ENCODE measurements at places on chromosomes 13 and 19.
A peak's percentile ranks its signal among the peaks of the same experiment; 100 is the strongest.

GRCh38 chr13:41178040-41178439 lies 16.3 kb downstream of the KBTBD7 start:
- DNase-seq = no peak

DNA sequence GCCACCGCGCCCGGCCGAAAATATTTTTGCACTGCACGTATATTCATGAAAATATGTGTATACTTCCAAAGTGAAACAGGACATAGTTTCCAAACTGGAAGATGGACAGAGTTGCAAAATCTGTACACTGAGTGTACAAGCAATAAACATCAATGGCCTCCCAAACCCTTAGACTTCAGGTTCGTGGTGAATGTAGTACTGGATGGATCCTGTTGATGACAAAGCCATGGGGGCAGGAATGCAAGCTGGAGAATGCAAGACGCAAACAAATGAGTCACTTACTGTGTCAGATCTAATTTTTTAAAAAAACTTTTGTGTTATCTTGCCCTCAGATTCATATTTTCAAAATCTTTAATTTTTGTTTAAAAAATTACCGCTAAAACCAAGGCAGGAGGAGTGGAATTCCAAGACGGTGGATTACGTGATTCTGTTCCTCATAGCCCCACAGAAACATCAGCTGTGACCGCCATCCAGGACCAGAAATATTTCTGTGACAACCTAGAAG lies 12.7 kb upstream of the LILRA2 start:
- no peak for DNase-seq

- no peak for DNase-seq
Observed at GRCh38 chr19:21094347-21095025, 12.5 kb downstream of the ZNF714 start.

GRCh38 chr19:46546194-46546896 lies 50.7 kb upstream of the PNMA8B start:
- DNase-seq = no peak

DNA sequence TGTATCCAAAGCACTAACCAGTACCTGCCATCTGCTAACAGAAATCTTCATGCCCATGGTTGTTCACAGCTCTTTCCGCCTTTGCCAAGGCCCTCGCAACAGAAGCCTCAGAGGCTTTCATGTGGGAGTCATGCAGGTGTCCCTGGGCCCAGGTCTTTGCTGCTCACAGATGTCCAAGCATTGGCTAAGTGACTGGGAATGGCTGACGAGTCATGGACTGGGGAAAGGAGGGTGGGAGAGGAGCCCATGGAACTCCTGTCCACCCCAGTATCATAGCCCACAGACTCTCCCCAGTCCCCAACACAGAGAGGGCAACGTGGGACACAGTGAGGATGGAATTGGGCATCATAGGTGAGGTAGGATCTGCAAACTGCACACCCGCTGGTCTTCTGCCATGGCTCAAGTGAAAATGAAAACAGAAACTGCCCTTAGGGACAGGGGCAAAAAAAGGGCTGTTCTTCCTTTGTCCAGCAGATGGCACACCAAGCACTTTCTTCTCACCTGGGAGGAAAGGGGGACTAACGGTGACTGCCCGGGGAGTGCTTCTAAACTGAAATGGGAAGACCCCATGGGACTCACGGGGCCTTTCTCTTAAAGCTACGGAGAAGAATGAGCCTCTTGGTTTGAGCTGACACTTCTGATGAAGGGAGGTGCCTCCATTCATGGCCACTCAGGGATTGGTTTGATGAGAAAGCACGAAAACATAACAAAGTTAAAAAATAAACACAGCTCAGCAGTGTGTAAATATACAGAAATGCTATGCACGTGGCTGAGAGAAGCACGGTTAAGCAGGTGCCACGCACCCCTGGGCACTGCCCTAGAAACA lies 11.1 kb upstream of the DHRS12 start:
- DNase-seq = peak; percentile 63

GRCh38 chr19:54616821-54617560 lies 13.3 kb upstream of the LILRB1 start:
- no peak for DNase-seq

DNA sequence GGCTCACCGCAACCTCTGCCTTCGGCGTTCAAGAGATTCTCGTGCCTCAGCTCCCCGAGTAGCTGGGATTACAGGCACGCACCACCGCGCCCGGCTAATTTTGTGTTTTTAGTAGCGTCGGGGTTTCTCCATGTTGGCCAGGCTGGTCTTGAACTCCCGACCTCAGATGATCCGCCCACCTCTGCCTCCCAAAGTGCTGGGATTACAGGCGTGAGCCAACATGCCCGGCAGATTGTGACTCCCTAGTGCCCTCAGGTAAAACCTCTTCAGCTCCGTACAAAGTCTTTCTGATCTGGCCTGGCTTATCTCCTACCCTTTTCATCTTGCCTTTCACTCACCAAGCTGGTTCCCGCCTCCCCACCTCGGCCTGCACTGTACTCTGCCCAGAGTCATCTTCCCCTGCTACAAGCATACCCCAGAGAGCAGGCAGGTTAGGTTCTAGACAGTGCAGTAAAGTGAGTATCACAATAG lies 15.0 kb downstream of the BICRA start:
- DNase-seq = no peak

- DNase-seq = no peak
Observed at GRCh38 chr13:111161601-111162600, 46.8 kb downstream of the ARHGEF7 start.

DNA sequence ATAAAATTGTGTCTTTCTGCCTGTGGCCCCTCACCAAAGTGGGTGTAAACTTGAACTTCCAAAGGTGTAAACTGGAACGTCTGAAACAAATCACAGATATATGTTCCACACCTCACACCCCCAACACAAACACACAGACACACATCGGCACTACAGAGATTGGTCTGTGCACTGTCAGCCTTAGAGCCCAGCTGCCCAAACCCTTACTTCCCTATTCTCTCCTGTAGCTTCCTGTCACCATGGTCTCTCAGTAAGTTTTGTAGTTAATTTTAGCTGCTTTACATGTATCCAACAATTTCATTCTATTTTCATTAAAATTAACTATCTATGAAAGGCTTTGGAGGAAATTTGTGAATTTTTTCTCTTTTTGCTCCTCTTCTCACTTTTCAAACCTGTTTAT lies 5.4 kb downstream of the TM9SF2 start:
- no peak for DNase-seq

GRCh38 chr13:44715287-44716230 lies 139.4 kb upstream of the TSC22D1 start:
- no peak for DNase-seq

DNA sequence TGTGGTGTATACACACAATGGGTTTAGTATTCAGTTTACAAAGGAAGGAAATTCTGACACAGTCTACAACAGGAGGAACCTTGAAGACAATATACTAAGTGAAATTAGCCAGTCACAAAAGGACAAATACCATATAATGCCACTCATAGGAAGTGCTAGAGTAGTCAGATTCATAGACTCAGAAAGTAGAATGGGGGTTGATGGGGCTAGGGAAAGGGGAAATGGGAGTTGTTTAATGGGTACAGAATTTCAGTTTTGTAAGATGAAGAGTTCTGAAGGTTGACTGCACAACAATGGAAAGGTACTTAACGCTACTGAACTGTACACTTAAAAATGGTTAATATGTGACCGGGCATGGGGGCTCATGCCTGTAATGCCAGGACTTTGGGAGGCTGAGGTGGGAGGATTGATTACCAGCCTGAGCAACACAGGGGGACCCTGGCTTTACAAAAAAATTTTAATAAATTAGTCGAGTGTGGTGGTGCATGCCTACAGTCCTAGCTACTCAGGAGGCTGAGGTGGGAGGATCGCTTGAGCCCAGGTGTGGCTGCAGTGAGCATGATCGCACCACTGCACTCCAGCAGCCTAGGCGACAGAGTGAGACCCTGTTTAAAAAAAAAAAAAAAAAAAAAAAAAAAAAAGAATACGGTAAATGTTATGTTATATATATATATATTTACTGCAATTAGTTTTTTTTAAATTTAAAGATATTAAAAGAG lies 45.0 kb downstream of the SLC15A1 start:
- no peak for DNase-seq

DNA sequence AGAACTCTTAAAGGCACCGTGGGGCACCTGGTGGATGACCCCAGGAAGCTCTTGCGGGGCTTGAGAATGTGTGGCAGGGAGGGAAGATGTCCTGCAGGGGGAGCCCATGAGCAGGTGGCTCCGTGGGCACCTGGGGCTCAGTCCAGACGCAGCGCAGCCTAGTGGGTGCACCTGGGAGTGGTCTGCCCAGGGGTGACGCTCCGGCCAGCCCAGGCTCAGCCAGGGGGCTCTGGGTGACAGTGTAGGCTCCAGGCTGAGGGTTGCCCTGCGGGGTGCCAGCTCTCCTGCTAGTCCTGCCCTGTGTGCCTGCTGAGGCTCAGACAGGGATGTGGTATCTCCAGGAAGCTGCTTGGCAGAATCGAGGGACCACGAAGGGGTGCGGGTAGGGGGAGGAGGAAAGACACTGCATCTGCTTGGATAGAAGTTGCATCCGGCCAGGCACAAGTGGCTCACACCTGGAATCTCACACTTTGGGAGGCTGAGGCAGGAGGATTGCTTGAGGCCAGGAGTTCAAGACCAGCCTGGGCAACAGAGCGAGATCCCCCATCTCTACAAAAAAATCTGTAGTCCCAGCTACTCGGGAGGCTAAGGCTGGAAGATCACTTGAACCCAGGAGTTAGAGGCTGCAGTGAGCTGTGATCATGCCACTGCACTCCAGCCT lies 15.0 kb upstream of the PGLS start:
- peak; percentile 78 for DNase-seq

- DNase-seq = no peak
Observed at GRCh38 chr13:27965343-27965739, 3.8 kb downstream of the CDX2 start.

GRCh38 chr13:40063703-40064102 lies 408.2 kb downstream of the COG6 start:
- DNase-seq = no peak

DNA sequence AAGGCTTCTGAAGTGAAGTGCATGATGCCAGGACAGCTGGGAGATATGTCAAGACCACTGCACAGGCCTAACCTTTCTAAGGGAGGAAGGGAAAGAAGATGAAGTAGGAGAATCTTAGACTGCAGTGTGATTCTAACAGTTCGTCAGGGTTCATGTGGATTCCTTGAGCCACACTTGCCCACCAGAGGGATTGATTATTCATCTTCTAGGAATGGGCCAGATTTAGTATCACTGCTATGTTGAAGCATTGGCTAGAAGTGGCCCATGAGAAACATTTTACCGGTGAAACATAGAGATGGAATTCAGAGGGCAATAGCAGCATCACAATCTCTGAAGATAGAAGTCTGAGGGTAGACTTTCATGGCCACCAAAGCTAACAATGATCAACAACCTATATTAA lies 550.8 kb upstream of the SLITRK1 start:
- peak; percentile 11 for DNase-seq

Measured in hepatic stellate cell (primary cell).